Fibroblast of skin of scalp (primary cell): ENCODE measurements at places on chromosomes 2 and 18.

GRCh38 chr2:9377461-9378097, 45.7 kb downstream of the ITGB1BP1 start:
- no peak for DNase-seq

DNA sequence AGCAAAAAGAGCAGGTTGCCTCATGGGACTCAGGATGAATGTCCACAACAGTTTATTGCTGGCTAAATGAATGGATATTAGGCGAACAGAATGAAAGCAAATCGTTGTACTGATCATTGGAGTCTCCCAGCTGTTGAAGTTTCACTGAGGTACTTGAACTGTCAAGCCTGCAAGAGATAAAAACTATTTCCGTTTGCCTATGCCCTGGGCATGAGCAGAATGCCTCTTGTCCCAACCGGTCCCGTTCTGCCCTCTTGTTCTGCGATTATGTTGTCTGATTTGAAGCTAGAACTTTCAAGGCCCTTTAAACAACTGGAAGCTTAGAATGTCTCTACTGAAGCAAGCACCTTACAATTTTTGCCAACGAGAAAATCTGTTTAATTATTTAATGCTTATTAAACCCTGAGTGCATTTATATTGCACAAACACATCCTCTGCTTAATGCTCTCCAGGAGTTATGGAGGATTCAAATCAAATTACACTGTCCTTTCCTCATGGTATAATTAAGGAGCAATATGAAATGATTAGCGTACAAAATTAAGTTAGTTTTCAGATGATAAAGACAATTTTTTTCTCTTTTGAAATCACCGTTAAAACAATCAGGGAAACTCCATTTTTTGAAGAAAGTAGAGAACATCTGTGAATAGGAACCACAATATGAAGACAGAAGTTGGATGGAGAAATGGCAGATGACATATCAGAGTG, 17.7 kb downstream of the QPCT start:
- no peak for DNase-seq

DNA sequence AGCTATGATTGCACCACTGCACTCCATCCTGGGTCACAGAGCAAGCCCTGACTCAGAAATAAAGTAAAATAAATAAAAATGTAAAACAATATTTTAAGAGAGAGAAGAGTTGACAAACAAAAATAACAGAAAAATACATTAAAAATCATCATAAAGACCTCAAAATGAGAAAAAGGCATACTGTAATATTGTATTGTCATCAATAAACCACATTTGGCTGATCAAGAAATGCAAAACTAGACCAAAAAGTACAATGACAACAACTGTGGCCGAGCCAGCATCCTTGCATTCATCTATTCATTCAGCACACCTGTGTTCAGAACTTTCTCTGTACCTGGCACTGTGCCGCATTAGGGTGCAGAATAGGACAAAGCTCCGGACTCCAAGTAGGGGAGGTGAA, 121.8 kb downstream of the ALK start:
- no peak for DNase-seq

GRCh38 chr2:225471482-225471881, 72.0 kb downstream of the NYAP2 start:
- no peak for DNase-seq

GRCh38 chr2:199458806-199459285, 1.1 kb upstream of the SATB2 start:
- DNase-seq = no peak

DNA sequence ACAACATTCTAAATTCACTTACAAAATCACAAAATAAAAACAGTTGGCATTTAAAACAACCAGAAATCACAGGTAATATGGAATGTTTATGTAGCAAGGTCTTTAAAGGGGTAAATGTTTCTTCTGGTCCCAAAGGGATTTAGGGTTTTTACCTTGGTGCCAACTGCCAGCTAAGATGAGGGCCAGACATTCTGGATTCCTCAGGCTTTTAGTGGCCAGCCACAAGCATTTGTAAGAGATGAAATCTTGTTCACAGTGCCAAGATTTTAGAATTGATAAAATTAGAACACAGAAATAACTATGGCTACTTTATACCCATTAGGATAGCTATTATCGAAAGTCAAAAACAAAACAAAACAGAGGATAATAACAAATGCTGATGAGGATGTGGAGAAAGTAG, 60.4 kb upstream of the CDKL4 start:
- peak; percentile 68 for DNase-seq

DNA sequence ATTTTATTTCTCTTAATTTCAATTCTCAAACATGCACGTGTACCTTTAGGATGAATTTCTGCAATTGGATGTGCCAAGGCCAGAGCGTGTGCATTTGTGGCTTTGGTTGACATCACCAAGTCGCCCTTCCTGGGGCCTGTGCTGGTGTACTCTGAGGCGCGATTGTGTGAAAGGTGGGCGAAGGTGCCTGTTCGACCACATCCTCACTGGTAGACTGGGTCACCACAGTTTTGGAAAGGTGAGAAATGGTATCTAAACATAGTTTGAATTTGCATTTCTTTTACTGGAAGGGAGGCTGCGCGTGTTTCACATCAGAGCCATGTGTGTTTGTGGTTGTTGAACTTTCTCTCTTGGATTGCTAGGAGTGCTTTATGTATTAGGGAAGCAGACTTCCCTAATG, 89.8 kb downstream of the LDLRAD4 start:
- no peak for DNase-seq

DNA sequence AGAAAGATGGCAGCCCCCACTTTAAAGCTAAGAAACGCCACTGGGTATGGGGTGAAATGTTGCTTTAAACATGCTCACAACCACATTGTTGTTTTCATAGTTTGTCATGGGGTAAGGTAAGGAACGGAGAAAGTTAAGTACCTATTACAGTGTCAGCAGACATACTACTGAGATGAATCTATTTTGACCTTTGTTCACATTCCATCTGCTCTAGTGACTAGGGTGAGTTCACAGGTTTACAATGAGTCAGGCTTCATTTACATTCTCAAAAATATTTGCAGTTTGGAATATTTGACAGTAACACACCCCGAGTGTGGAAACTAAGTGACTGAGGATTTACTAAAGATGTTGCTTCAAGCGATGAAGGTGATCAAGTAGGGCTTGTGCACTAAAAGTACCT, 428.7 kb upstream of the ACVR2A start:
- DNase-seq = no peak

- no peak for DNase-seq
Observed at GRCh38 chr2:26993768-26994167, 23.3 kb downstream of the MAPRE3 start.

GRCh38 chr2:186641132-186641806, 51.4 kb downstream of the ITGAV start:
- DNase-seq = no peak

DNA sequence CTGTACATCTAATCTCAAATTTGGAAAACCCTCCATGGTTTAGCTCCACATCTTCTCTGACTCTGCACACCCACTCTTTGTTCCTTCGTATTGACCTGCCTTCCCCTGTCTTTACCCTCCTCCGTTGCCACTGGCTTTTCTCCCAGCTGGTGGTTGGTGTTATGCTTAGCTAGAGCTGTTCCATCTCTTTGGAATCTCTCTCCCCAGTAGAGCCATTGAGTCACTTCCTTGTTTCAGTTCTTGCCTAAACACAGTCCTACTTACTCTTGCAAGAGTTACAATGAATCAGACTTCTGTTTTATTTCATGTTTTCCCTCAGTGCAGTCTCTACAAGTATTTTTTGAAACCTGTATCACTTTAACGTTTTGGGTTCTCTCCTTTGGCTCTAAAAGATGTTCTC, 263.9 kb downstream of the LTBP1 start:
- DNase-seq = peak; percentile 96

DNA sequence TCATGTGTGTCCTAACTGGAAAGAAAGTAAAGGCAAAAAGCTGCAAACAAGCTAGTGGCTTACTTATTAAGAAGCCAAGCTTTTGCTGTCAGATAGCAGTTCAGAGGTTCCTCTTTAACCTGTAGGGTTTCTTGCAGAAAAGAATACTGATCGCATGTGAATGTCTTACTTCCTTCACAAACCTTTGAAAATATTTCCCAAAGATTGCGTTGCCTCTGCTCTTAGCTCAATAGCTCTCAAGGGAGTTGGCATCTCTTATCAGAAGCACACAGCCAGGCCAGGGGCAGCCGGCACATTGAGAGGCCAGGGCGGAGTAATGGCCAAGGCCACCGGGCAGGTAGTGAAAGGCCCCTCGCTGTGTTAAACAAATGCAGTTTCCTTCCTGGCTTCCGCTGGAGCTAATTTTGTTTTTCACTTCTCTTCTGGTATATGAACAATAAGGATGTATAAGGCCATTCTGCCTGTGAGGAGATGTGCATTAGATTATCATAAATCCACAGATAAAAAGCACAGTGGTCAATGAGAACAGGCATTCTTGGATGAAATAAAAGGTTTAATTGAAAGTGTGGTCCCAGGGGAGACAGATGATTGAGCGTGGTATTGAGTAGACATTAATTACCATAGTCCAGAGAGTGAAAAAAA, 542.4 kb upstream of the NRP2 start:
- no peak for DNase-seq

GRCh38 chr2:240455272-240455646, 19.8 kb downstream of the GPC1 start:
- DNase-seq = no peak

- no peak for DNase-seq
Observed at GRCh38 chr2:100766806-100767205, 53.1 kb upstream of the NPAS2 start.

- no peak for DNase-seq
Observed at GRCh38 chr2:200216310-200216709, 90.2 kb upstream of the SPATS2L start.

DNA sequence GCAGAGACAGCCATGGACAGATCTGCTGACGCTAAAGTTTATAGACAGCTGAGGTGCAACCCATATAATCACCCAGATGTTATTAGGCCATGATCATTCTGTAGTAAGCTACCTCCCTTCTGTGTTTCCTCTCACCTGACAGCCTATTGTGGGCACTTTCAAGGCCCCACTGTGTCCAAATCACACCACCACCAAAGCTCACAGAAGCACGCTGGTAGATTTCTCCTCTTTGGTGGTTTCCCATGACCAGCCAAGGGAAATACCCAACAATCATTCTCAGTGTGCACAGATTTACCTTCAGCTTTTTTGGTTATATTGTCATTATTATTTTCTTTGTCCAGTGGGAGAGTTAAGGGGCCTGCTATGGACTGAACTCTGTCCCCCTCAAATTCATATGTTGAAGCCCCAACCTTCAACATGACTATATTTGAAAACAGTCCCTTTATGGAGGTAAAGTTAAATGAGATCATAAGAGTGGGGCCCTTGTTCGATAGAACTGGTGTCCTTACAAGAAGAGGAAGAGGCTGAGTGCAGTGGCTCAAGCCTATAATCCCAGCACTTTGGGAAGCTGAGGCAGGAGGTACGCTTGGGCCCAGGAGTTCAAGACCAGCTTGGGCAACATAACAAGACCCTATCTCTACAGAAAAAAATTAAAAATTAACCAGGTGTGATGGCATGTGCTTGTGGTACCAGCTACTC, 74.0 kb upstream of the MSH6 start:
- no peak for DNase-seq

DNA sequence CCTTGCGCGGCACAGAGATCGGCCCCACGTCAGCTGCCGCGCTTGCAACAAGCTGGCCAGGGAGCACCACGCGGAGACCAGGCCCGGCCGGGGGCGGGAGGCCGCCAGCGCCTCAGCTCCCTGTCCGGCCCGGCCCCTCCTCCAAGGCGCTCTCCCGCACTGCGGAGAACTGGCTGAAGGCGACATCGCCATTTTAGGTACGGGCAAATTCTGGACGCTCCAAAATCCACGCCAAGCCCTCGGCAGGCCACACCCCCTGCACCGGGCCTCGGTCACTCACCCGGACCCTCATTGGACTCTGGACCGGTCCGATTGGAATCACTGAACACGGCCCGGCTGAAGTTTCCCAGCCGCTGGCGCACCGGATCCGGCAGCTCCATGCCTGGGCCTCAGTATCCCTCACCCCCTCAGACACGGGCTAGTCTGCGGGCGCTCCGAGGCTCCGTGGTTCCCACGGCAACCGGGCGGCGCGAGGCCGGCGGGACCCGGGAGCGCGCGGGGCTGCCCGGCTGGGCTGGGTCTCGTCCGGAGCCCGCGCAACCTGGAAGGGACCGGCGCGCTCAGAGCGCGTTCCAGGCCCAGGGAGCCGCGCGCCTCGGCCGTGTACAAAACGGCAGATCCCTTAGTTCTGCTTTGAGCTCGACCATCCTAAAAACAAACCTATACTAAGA, at the start of gene TMEM17:
TMEM17 (minus strand) TSS at position 446 of the 671 bp plus-strand sequence; CDS start at position 380, 66 bp downstream.
- DNase-seq = peak; percentile 91

- no peak for DNase-seq
Observed at GRCh38 chr18:58490238-58490637, 138.7 kb downstream of the ALPK2 start.

DNA sequence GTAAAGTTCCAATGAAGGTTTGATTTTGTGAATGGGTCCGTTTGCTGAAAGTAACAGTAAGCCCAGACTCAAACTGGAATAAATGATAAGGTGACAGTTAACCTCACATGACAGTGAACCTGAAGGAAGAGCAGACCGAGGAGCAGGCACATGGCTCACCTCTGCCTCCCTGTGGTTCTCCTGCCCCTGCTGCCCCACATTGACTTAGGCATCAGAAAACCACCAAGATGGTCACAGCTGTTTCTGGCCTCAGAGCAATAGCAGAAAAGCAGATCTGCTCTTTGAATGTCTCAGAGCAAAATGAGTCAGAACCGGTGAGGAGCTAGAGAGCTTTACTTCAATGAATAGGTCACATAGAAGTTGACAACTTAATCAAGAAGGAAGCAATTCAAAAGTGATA, 487.6 kb downstream of the METTL4 start:
- no peak for DNase-seq

DNA sequence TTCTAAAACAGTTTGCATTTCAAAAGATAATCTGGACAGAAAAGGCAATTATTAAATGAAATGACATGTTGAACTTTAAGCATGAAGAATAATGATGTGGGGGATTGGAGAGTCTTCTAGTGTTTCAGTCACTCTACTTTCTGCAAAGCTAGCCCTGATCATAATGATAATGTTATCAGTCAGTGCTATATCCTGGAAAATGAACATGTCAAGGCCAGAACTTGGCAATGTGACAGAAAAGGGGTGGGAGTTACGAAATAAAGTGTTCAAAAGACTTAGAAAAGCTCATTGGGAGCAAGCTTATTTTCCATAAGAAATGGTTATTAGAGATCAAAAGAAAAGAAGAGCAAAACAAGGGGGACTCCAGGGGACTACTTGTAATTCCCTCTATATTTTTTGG, 288.5 kb upstream of the SLC8A1 start:
- DNase-seq = no peak
